ENCODE measurements at places on chromosomes 2 and 18. TPM values are rescaled to one million over a fixed set of nuclear protein-coding genes. Genes with fewer than 3 reads are reported as not detected.

DNA sequence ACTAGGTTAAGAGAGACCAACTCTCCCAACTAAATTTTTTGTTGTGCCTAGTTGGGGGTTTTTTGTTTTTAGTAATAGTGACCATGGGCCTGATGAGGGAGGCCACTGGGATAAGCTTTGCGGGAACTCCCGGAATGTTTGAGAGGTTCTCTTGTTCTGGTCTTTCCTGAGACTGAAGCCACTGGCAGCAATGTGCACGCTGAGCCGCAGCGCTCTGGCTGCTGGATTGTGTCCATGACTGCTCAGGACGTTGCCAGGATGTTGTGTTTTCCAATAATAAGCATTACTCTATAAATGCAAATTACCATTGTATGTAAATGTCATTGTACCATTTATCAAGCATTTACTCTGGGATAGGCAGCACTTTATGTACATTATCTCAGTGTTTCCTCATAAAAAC lies 126.1 kb downstream of the GALNT1 start:
- DNase-seq: no peak

- DNase-seq: no peak
These were observed at the start of gene EPB41L3 for GRCh38 chr18:5543773-5544389. Gene EPB41L3, minus strand, starts transcription at chr18:5543997. Its CDS starts 54,814 bp downstream, at chr18:5489183.

DNA sequence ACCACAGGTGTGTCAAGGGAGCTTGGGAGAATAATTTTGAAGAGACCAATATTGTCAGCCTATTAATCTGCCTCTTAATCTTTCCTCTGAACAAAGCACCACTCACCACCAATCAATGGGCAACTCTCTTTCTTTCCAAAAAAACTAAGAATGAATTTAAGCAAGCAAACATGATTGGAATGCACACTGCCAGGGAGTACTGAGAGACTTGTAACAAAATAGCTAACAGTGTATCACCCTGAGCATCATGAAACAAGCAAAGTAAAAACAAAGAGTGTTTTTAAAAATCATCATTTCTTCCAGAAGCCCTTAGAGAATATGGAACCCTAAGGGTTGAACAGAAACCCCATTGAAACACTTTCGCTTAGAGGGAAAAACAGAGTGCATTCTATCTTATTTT lies 299.7 kb downstream of the DSEL start:
- DNase-seq: no peak

- no peak for DNase-seq
These were observed 65.1 kb downstream of the MBP start for GRCh38 chr18:77067291-77068061.

- no peak for DNase-seq
These were observed 86.5 kb downstream of the LRP2 start for GRCh38 chr2:169275696-169276444.

- peak; percentile 71 for DNase-seq
These were observed 806 bp downstream of the ZNF407 start for GRCh38 chr18:74598350-74599001.

GRCh38 chr18:63774511-63774910 lies 707 bp upstream of the SERPINB7 start:
- DNase-seq: no peak

DNA sequence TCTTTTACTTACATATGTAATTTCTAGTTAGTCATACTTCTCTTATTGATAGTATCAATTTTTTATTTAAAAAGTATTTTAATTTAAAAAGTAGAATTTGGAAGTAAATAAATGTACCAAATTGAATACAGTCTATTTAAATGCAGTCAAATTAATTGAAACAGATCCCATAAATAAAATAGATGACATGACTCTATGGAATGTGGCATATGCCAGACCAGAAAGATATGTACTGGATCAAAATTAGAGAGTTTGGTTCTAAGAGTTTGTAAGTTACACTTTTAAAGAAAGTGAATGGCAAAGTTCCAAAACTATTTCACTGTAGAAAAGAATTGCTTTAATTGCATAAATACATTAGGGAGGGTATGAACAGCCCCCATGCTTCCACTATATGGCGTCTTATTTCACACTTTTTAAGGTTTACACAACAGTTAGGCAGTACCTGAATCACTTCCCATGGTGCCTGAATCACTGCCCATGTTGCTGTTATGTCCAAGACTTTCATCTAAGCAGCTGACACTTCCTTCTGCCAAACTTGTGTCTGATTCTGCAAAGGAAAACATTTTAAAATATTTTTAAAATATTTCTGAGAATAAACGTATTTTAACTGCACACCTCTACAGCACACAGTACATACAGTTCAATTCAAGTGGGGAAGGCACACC lies 25.2 kb downstream of the IFIH1 start:
- no peak for DNase-seq

DNA sequence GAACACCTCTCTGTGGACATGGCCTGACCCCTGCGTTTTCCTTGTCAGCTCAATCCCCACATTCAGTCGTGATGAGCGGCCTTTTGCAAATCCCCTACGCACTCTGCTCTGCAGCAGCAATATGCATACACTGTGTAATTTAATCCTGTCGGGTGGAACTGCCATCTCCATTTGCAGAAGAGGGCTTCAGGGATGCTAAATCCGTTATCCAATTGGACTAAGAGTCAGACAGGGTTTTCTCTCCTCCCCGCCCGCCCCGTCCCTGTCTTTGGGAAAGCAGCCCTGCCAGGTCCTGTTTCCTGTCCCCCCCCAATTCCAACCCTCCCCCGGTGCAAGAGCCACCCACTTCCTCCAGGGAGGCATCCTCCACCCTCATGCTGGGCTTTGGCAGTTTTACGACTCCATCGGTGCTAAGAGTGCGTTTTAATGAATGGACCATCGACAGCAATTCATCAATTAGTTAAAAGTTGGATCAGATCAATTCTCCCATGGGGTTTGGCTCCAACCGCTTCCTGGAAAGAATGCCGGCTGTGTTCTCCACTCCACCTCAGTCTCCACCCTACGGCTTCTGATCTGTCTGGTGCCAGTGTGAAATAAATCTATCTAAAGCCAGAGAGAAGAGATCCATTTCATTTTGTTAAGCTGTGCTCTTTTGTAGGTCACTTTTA lies 53.5 kb upstream of the ASAP2 start:
- DNase-seq: peak; percentile 39

DNA sequence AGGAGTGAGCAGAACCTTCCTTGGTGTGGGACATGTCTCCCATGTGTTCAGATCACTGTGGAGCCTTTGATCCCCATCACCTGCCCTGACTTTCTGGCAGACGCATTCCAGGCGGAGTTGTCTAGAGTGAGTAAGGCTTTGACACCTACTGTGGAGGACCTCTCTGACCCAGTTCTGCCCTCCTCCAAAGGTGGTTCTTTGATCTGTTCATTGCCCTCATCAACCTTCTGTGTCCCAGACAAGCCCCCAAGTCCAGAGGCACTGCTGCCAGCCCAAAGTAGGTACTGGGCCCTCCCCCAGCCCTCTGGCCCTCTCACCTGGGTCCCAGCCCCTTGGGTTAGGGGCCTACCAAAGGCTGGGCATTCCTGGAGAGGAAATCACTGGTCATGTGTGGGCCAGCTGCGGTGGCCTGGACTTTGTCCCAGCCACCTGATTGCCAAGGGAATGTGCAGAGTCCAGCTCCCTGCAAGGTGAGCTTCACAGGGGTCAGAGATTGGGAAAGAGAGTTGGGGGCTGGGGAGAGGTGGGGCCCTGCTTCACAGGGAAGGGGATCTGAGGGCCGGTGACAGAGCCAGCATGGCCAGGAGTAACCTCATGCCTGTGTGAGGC lies 12.1 kb upstream of the FAHD2A start:
- no peak for DNase-seq

GRCh38 chr2:10584242-10584753 lies 105.5 kb downstream of the NOL10 start:
- DNase-seq: no peak

- no peak for DNase-seq
These were observed 19.0 kb downstream of the RHOB start for GRCh38 chr2:20465716-20466394.

Gene ABHD1
- 0.10 TPM for total RNA-seq

Gene RAPGEF4
- 10.3 TPM for total RNA-seq

Gene MROH2A
- 0.49 TPM for total RNA-seq

Gene MERTK
- 9.5 TPM for total RNA-seq

Gene PRKCE
- total RNA-seq: 19.3 TPM

Gene MAP4K4
- total RNA-seq: 78.7 TPM

Gene SULT1C4
- total RNA-seq: 14.7 TPM

Gene SERPINB11
- total RNA-seq: not detected
